ENCODE measurements at places on chromosomes 6 and 20.
A peak's percentile ranks its signal among the peaks of the same experiment; 100 is the strongest.

DNA sequence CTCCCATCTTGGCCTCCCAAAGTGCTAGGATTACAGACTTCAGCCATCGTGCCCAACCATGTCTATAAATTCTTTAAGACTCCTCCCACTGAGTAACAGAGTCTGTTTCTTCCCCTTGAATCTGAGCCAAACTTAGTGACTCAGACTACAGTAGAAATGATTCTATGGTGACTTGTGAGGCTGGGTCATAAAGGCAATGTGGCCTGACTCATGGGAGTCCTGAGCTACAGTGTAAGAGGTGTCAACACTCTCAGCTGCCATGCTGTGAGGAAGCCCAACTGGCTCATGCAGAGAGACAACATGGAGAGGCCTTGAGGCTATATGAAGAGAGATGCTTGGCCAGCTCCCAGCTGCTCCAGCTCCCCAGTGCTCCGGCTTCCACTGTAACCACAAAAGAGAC lies 5.2 kb upstream of the NRSN2 start:
- DNase-seq, result no peak

GRCh38 chr6:14212020-14212419 lies 94.4 kb downstream of the CD83 start:
- no peak for DNase-seq

DNA sequence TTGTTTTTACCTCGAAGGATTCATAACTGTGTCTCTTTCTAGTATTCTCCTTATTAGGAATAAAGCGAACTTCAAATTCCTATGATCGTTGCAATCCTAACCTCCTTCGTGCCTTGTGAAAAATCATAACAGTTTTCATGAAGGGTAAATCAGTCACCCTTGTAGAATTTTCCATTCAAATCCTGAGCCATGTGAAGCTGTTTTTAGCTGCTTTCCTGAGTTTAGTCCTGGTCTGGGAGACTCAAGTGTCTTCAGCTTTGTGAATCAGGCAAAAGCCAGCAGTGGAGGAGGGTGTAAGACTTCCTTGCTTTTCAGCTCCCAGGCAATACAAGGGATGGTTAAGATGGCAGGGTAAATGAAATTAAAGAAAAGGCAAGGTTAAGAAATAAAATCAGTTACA lies 24.3 kb downstream of the GCNT2 start:
- no peak for DNase-seq

DNA sequence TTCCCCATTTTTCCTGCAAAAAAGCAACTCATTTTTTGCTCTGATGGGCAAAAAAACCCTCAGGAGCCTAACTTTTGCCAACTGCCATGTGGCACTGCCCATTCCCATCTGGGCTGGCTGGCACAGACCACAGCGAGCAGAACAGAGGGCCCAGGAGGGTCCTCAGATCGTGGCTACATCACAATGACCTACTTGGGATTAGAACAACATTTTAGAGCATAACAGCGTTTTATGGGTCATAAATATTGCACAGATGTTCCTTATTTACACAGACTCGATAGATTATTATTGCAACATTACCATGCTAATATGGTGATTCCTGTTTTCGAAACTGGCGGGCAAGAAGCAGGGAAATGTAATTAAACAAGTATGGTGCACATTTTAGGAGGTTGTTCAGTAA lies 28.0 kb downstream of the PTPRT start:
- DNase-seq, result no peak

GRCh38 chr6:138572167-138572875 lies 73.0 kb upstream of the NHSL1 start:
- peak; percentile 87 for DNase-seq

DNA sequence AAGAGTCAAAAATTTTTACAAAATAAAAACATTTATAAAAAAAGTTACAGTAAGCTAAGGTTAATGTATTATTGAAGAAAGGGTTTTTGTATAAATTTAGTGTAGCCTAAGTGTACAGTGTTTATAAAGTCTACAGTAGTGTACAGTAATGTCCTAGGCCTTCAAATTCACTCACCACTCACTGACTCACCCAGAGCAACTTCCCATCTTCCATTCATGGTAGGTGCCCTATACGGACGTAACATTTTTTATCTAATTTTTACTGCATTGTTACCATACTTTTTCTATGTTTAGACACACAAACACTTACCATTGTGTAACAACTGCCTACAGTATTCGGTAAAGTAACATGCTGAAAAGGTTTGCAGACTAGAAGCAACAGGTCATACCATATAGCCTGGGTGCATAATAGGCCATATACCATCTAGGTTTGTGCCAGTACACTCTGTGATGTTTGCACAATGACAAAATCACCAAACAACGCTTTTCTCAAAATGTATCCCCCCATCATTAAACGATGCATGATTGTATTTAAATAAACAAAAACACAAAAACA lies 6.0 kb downstream of the MTFR2 start:
- no peak for DNase-seq

- DNase-seq, result no peak
Observed at GRCh38 chr20:36856195-36856594, 19.7 kb upstream of the TLDC2 start.

GRCh38 chr20:53922901-53923314 lies 147.5 kb downstream of the BCAS1 start:
- DNase-seq, result no peak

- no peak for DNase-seq
Observed at GRCh38 chr6:107866606-107867301, 42.6 kb upstream of the SCML4 start.

- DNase-seq, result no peak
Observed at GRCh38 chr6:14271789-14272736, 154.5 kb downstream of the CD83 start.

- DNase-seq, result no peak
Observed at GRCh38 chr6:17015551-17016381, 86.1 kb upstream of the STMND1 start.

DNA sequence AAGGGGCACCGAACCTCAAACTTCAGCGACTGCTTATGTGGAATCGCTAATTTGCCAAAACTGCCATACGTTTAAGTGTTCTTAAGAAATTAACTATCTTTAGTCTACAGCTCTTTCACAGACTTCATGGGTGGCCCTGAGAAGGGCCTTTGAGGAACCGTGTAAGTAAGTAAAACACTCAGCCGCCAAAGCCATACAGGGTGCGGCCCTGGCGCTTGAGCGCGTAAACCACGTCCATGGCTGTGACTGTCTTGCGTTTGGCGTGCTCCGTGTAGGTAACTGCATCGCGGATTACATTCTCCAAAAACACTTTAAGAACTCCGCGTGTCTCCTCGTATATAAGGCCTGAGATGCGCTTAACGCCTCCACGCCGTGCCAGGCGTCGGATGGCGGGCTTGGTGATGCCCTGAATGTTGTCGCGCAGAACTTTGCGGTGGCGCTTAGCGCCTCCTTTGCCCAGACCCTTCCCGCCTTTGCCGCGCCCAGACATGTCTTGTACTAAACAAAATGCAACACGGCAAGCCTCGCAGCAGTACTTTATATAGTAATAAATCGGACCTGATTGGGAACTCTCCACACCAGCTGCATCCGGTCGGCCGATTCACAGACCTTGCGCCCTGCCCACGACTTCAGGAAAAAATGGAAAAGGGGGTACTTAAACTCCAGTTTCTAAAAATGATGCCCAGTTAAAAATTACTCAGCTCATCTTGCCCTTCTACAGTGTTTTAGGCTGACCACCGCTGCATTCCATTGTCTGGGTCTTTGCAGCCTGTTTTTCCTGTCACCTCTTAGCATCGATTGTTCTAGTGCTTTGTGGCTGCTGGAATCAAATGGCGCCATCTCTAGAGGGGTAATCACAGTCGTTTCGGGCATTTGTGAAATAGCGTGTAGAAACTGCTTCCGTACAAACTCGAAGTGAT lies 38.9 kb downstream of the OR2B2 start:
- peak; percentile 90 for DNase-seq

DNA sequence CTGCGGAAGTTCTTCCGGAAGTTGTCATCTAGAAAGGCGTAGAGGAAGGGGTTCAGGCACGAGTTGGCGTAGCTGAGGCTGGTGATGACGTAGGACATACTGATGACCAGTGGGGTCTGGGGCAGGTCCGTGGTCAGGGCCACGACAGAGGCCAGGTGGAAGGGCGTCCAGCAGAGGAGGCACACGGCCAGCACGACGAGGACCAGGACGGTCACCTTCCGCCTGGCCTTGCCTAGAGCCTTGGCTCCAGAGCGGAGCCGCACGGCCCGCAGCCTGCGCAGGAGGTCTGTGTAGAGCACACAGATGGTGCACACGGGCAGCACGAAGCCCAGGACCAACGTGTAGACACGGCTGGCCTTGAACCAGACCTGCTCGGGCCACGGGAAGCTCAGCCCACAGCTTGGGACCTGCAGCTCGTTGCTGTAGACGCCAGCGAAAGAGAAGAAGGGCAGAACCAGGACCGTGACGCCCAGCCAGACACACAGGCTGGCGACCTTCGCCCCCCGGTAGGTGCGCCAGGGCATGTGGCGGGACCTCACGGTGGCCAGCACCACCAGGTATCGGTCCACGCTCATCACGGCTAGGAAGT lies 1.4 kb downstream of the NPBWR2 start:
- DNase-seq, result no peak

DNA sequence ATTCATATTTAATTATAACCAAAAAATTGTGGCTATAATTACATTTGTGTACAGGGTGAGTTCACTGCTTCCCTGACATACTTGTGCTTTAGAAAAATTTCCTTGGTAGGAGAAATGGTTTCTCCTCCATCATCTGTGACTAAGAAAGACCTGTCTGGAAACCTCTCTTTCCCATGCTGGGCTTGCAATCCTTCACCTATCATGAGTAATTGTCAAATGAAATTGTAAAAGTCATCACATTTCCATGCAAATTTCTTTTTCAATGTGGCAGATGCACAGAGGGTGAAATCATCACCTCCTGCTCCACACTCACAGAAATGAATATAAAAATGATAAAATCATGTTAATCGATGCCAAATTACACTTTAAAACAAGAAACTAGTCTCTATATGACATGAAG lies 1.5 kb upstream of the SIRPB1 start:
- DNase-seq, result no peak

GRCh38 chr20:33684533-33685327 lies 1.5 kb downstream of the E2F1 start:
- DNase-seq, result peak; percentile 50

DNA sequence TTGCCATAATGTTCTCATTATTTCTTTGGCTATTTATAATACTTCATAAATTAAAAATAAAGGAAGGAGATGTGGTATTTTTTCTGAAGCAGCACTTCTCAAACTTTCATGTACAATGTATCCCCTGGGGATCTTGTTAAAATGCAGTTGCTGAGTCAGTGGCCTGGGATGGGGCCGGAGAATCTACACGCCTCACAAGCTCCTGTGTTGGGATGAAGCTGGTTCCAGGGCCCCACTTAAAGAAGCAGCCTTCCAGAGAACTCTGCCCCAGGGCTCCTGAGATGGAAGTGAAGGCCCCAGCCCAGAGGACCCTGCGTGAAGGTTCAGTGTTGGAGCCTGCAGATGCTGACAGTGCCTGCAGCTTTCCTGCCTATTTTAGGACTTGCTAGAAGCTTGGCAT lies 40.1 kb upstream of the SLC23A2 start:
- DNase-seq, result no peak

DNA sequence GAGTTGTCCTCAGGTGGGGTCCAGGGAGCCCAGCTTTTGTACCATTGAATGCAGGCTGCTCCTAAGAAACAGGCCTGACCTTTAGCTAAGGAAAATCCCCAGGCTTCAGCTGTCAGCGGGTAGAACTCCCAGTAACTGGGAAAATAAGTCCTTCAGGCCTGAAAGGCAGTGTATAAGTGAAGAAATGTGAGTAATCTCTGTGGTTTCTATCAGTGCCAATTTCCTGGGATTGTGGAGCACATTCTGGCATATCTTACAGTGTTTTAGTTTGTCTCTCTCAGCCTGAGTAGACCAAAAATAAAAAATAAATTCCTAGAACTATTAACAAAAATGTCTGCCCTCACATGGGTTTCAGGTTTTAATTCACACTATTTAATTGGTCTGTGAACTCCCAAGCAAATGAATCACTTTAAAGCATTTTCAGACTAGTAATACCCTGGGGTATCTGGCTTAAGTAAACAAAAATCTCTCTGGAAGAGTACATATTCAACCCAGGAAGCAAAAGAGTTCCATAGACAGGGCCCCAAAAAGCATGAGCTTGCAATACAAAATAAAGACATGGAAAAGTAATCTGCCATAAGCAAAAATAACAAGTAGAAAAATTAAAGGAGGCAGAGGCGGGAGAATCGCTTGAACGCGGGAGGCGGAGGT lies 566.2 kb upstream of the NOX3 start:
- DNase-seq, result no peak

DNA sequence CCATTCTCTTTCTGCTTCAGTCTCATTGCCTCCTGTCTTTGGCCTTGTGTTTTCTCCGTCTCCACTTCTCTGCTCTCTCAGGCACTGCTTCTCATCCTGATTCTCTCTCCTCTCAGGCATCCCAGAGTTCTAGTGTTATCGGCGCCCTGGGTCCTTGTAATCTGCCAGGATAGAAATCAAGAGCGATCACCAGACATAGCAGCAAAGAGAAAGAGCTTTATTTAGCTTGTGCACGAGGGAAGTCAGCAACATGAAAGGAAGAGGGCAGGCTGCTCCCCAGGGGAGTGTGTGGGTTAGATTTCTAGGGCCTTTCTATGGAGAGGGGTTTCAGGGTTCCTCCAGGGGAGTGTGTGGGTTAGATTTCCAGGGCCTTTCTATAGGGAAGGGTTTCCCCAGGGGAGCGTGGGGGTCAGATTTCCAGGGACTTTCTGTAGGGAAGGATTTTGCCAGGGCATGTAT lies 32.5 kb downstream of the SUN5 start:
- no peak for DNase-seq

GRCh38 chr6:34295721-34296120 lies 46.9 kb upstream of the SMIM29 start:
- no peak for DNase-seq

GRCh38 chr6:90581146-90581545 lies 5.7 kb downstream of the MAP3K7 start:
- no peak for DNase-seq

DNA sequence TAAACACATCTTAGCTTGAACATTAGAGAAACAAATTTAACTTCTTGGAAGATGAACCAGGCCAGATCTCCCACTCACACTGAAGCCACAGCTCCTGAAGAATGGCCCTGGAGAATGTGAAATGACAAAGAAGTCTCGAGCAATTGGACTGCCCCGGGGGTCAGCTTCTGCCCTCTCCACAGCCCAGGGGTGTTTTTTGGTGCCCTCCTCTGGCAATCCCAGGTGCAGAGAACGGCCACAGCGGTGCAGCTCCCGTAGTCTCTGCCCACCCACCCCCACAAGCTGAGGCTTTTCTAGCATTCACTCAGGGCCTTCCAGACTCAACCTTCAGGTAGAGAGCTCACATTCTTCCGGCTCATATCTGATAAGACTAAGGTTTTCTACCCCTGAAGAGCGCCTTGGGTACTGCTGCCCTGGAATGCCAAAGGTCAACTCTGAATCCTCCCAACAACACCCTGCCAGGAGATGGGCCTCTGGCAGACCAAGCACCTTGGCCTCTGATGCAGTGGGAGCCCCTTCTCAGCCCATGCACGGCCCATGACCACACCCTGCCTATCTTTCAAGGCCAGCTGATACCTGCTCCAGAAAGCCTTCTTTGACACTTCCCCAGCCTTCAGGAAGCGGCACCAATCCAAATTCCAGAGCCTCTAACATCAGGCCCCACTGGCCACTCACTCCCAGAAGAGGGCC lies 208.3 kb downstream of the SYNDIG1 start:
- no peak for DNase-seq

GRCh38 chr6:12165722-12166280 lies 124.4 kb upstream of the EDN1 start:
- DNase-seq, result no peak

- no peak for DNase-seq
Observed at GRCh38 chr6:40558102-40558501, 29.1 kb downstream of the LRFN2 start.

Measured in DMS153 (cell line).